ENCODE measurements at places on chromosomes 3 and 15.

DNA sequence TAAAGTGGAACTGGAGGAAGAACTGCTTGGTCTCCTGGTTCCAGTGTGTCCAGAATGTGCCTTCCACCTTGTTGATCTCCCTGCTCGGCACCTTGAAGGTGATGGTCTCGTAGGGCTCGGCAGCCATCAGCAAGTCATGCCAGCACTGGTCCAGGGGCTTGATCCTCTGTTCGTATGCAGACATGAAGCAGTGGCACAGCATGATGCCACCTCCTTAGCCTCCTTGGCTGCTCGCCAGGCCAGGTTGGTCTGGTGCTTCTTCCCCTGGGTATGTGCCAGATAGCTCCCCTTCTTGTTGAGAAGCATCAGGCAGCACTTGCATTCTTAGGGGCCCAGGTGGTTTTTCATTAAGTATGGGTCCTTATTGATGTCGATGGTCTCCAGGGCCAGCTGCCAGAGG, 17.8 kb upstream of the TXNRD3 start:
- H3K27ac ChIP-seq: no peak overlapping the region
- H3K4me3 ChIP-seq: no peak overlapping the region
- DNase-seq: no peak
- no peaks in the 10 kb centered on the region for H3K27me3 ChIP-seq

GRCh38 chr15:78292219-78292618, 7.2 kb downstream of the SKIC8 start:
- no peak overlapping the region for H3K27ac ChIP-seq
- H3K36me3 ChIP-seq: peaks cover 46% of the 10 kb centered on the region
- H3K4me1 ChIP-seq: no peaks in the 10 kb centered on the region
- H3K4me3 ChIP-seq: no peak overlapping the region
- DNase-seq: no peak
- H3K27me3 ChIP-seq: no peaks in the 10 kb centered on the region

DNA sequence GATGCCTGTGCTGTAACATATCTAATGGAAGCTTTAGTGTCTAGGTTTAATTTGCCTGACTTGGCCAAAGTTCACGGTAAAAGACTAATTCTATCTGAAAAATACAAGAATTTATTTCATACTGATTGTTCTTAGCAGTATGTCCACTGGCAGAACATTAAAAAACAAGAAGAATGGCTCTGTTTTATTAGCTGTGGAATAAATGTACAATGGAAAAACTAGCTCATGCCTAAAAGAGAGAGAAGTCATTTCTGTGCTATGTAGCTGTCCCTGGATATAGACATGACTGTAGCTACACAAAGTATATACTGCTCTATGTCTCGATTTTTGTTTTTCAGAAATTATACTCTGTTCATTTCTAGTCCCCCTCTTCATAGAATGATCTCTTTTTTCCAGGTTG, 13.9 kb upstream of the VGLL3 start:
- DNase-seq: no peak
- no peaks in the 10 kb centered on the region for H3K36me3 ChIP-seq
- H3K4me3 ChIP-seq: no peak overlapping the region
- H3K27ac ChIP-seq: no peak overlapping the region
- no peaks in the 10 kb centered on the region for H3K27me3 ChIP-seq
- no peaks in the 10 kb centered on the region for H3K4me1 ChIP-seq

GRCh38 chr15:26070095-26070532, 207.0 kb upstream of the ATP10A start:
- no peaks in the 10 kb centered on the region for H3K36me3 ChIP-seq
- no peaks in the 10 kb centered on the region for H3K27me3 ChIP-seq
- H3K4me3 ChIP-seq: no peak overlapping the region
- no peaks in the 10 kb centered on the region for H3K4me1 ChIP-seq
- DNase-seq: no peak

Data from gastrocnemius medialis (tissue), 4 donors.